CD14-positive monocyte (primary cell): ENCODE measurements at places on chromosomes 3 and 15.

GRCh38 chr3:169636928-169637327 is 26.6 kb downstream of the MECOM start:
- DNase-seq: no peak

GRCh38 chr3:170809007-170809974 is 60.7 kb downstream of the RPL22L1 start:
- no peak for DNase-seq

GRCh38 chr3:30586096-30586805 is 20.1 kb upstream of the TGFBR2 start:
- peak; percentile 38 for DNase-seq

- no peak for DNase-seq
Measured at GRCh38 chr3:129727707-129728106, 121.2 kb upstream of the PLXND1 start.

GRCh38 chr3:135760581-135760980 is 204.9 kb upstream of the PPP2R3A start:
- DNase-seq: no peak

DNA sequence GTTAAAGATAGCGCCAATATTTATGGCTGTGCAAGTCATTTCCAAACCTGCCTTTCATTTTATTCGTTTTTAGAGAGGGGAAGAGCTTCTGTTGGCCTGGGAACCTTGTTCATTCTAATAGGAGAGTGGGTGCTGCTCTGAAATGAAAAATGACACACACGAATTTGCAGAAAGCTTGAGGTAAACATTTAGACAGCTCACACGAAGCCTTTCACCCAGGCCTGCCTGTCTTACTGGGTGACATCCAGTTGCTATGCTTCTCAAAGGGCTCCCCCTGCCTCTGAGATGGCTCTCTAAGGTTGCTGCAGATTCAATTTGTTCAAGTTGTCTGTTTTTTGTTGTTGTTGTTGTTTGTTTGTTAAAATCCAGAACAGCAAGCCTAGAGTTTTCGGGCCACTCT is 18.2 kb downstream of the PEX5L start:
- no peak for DNase-seq

DNA sequence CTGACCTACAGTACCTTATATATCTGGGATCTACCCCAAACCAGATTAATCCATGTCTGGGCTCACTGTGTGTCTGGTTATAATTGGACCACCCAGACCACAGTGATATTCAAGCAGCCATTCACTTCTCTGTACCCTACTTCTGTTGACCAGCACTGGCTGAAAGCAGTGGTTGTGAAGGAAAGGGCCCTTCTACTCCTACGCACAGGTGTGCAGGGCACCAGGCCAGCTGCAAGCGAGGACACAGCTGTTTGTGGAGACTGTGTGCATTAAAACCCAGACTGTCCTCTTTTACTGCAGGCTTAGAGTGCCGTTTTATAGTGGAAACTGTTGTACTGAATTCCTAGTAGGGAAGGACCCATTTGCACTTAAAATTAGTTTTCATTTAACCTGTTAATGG is 29.5 kb downstream of the CTDSPL start:
- no peak for DNase-seq

- DNase-seq: no peak
Measured at GRCh38 chr15:31031471-31032067, 40.1 kb upstream of the MTMR10 start.

- DNase-seq: no peak
Measured at GRCh38 chr15:29690765-29691475, 131.3 kb downstream of the TJP1 start.

GRCh38 chr15:62495670-62496614 is 330.9 kb upstream of the C2CD4B start:
- no peak for DNase-seq

DNA sequence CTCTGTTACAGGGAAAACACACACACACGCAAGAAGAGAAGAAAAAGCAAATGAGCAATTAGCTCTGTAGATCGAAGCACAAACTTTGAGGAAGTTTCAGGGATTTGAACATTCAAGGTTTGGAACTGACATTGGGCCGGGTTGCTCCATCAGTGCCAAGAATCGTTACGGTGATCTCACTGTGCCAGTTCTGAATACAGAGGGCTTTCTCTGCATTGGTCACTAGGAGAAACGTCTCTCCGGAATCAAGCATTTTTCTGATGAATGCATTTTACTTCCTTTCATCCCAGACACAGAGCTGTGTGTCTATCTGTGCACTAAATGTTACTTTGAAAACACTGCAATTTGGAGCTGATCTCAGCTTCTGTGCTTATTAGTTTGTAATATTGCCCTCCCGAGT is 11.2 kb downstream of the HRH1 start:
- DNase-seq: no peak

- no peak for DNase-seq
Measured at GRCh38 chr15:92017882-92018534, 164.5 kb downstream of the SLCO3A1 start.

- DNase-seq: no peak
Measured at GRCh38 chr3:100915706-100916495, 77.3 kb downstream of the ABI3BP start.

DNA sequence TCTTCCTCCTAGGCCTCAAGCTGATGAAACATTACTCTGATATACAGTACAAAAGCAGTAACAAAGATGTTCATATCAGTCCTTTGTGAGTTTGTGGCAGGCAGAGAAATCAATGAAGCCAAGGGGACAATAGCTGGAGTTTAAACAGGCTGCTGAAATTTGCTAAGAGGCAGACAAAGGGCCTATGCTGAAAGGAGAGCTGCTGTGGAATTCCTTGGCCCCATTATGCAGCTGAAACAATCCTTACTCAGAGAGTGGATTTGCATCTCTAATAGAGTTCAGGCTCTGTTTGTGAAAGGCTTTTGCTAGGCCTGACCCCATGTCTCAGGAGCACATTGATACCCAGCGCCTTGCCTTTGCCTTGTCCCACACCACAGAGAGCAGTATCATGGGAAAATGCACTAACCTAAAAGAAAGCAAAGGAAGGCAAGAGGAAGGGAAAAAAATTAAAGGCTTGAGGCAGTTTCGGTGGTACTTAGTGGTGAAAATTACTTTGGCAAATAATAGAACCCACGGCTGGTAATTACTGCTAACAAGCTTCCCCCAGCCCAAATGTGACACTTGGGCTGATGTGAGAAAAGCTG is 195.0 kb upstream of the EPHA3 start:
- DNase-seq: no peak

DNA sequence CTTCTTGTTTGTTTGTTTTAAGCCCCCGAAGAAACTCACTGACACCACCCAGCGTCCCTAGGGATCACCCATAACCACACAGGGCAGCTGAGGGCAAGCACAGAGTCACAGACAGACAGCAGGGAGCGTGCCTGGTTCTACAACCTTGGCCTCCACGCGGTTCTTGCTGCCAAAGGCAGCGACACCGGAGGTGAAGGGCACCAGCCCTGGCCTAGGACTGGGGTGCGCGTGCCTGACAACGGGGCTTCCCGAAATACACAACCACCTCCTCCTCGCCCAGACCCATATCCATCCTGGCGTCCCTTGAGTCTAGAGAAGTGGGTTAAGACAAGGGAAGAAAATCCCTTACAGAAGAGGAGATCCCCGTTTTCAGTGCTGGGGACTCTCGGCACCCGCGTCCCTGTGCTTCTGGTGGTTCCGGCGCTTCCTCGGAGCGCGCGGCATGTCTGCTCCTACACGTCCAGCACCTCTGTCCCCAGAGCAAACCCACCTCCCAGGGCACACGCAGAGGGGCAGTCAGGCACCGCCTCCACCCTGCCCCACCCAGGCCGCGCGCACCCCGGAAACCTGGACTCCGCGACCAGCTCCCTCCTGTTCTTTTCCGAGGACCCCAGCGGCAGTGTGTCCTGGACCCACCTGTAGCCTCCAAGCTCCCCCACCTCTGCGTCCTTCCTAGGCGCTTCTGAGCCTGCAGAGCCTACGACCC is 911 bp downstream of the RFTN1 start:
- DNase-seq: peak; percentile 63

GRCh38 chr3:187646906-187647660 is 23.1 kb downstream of the SST start:
- no peak for DNase-seq

GRCh38 chr3:45442679-45443253 is 54.4 kb downstream of the LARS2 start:
- no peak for DNase-seq
